ENCODE measurements at places on chromosomes 4 and X.

DNA sequence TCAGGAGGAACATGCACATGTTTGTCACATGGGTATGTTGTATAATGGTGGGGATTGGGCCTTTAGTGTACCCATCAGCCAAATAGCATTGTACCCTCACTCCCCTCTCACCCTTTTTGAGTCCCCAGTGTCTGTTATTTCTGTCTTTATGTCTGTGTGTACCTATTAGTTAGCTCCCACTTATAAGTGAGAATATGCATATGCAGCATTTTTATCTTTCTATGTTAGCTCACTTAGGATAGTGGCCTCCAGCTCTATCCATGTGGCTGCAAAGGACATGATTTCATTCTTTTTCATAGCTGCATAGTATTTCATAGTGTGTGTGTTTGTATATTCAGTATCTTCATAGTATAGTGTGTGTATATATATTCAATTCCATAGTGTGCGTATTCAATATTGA, 64.6 kb downstream of the DCLK2 start:
- DNase-seq = no peak

- no peak for DNase-seq
These were observed 68.1 kb upstream of the BLTP1 start for GRCh38 chr4:122083989-122084388.

GRCh38 chrX:128717635-128718578, 665.7 kb upstream of the ACTRT1 start:
- DNase-seq = no peak

- DNase-seq = no peak
These were observed 81.5 kb upstream of the GK2 start for GRCh38 chr4:79489506-79489905.

GRCh38 chr4:148510211-148510610, 68.0 kb upstream of the NR3C2 start:
- DNase-seq = no peak

DNA sequence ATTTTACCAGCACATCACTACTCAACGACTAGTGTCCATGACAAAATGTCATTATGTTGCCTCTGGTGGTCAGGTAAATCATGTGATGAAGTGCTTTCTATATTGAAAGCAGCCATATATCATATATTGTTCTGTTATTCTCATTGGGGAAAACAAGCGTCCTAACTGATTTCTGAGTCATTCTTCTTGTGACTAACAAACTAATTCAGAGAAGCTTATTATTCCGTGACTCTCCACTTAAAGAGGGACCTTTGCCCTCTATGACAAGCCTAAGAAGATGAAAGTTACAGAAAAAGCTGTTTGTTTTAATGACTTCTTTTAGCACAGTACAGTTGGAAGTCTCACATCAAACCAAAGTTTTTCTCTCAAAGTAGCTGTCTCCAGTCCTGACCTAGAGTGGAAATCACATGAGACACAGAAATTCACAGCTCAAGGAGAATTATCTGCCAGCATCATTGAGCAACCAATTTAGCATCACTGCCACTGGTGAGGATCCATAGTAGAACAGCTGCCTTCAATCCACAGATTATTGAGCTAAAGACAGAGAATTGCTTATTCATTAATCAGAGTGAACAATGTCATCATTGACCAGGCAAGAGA, 36.4 kb downstream of the ASB9 start:
- DNase-seq = no peak
